ENCODE measurements at places on chromosomes 13 and 19. TPM values are rescaled to one million over a fixed set of nuclear protein-coding genes. Genes with fewer than 3 reads are reported as not detected.
A peak's percentile ranks its signal among the peaks of the same experiment; 100 is the strongest.

The VSTM1 gene
- not detected for total RNA-seq

The ESD gene
- 61.0 TPM for total RNA-seq

The FGF22 gene
- 2.8 TPM for total RNA-seq

The SLAIN1 gene
- total RNA-seq, result 65.8 TPM

DNA sequence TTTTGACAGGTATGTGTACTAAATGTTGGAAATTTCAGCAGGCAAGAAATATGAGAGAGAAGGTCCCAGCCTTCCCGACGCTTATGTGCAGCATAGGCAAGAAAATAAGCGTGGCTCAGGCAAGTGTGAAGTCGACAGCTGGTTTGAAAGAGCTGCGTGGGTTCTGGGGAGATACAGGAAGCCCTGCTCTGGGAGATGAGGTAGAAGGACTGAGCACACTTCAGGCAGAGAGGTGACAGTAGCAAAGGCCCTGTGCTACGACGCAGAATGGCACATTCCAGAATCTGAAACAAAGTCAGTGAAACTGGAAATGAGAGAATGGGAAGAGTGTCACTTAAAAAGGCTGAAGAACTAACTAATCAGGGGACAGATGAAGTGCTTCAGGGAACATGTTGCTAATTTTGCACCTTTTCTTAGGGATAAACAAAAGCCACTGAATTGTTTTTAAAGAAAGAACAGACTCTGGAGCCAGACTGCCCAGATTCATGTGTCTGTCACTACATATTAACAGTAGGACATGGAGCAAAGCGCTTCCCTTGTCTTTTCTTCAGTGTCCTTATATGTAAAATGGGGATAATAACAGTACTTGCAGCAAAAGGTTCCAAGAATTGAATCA lies 160.1 kb downstream of the SPRY2 start:
- DNase-seq, result no peak

DNA sequence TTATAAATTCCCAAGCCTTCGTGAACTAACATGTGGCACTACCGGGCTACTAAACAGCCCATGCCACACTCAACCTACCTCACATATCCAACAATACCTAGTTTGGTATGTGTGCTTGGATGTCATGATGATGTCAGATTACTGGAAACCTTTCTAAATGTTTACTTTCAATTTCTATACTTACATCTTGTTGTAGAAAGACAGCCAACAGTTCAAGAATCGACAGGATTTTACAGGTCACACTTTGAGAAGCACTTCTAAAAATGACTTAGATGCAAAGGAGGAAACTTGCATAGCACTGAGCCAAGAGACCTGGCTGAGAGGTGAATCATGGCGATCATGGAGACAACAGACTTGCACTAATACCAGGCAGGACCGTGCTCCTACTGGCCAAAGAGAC lies 209.9 kb downstream of the COL4A1 start:
- no peak for DNase-seq

- DNase-seq, result no peak
These were observed 60.8 kb upstream of the IPO5 start for GRCh38 chr13:97892717-97893116.

DNA sequence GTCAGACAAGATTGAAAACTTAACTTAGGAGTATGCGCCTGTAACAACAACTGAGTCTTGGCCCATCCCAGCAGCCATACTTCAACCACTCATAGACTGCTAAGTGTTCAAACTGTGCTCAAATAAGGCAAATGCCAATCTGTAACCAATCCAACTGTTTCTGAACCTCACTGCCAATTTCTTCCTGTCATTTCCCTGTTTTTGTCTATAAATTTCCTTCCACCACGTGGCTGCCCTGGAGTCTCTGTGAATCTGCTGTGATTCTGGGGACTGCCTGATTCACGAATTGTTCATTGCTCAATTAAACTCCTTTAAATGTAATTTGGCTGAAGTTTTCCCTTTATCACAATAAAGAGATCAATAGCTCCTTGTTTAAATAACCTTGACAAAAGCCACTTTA lies 50.8 kb upstream of the FREM2 start:
- no peak for DNase-seq

DNA sequence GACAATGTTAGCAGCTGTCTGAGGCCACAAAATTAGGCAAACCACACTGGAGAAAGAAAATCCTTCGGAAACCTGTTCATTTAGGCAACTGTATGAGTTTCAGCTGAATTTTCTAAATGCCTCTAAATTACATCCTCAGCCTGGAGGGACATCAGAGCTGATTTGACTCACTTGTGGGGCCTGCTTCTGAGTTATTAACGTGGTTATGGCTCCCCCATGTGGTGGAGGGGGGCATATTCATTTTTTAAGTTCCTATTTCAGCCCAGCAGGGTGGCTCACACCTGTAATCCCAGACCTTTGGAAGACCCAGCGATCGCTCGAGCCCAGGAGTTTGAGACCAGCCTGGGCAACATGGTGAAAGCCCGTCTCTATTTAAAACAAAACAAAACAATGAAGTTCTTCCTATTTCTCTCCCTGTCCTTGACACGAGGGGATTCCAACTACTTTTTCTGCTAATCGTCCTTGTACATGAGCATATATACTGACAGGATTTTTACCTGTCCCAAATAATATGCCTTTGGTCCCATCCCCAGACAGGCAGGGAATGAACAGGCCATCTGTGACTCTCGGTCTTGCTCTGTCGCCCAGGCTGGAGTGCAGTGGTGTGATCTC lies 31.5 kb upstream of the HIF3A start:
- DNase-seq, result peak; percentile 91

DNA sequence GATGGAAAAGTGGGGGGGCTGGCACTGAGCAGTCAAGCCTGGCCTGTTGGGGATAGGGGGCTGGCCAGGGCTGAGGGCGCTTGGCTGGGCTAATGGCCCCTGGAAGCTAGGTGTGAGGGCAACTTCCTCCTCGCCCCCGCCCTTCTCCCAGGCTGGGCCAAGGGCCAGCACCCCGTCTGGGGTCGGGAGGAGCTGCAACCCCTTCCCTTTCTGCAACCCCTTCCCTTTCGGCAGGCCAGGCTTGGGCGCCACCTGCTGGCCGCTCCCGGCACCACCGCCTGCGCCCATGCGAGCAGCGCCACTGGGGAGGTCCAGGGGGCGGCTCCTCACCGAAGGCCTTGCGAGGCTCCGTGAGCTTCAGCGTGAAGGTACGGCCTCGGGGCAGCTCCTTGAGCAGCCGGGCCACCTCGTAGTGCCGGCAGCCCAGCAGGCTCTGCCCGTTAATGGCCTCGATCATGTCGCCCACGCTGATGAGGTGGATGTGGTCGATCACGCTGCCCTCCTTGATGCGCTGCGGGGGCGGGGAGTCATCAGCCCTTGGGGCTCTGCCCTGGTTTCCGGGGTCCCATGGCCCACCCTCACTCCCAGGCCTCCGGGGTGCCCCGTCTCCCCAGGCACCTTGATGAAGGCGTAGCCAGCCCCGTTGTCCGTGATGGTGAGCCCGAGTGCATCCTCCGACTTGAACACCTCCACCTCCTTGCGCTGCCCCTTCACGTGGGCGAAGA lies 5.0 kb upstream of the PTGER1 start:
- peak; percentile 89 for DNase-seq
